Stimulated activated CD8-positive, alpha-beta memory T cell treated with anti-CD3 and anti-CD28 coated beads, Interleukin-2, amount 100 ng/mL, for 1 hour (primary cell): ENCODE measurements at places on chromosomes 13 and 19.

DNA sequence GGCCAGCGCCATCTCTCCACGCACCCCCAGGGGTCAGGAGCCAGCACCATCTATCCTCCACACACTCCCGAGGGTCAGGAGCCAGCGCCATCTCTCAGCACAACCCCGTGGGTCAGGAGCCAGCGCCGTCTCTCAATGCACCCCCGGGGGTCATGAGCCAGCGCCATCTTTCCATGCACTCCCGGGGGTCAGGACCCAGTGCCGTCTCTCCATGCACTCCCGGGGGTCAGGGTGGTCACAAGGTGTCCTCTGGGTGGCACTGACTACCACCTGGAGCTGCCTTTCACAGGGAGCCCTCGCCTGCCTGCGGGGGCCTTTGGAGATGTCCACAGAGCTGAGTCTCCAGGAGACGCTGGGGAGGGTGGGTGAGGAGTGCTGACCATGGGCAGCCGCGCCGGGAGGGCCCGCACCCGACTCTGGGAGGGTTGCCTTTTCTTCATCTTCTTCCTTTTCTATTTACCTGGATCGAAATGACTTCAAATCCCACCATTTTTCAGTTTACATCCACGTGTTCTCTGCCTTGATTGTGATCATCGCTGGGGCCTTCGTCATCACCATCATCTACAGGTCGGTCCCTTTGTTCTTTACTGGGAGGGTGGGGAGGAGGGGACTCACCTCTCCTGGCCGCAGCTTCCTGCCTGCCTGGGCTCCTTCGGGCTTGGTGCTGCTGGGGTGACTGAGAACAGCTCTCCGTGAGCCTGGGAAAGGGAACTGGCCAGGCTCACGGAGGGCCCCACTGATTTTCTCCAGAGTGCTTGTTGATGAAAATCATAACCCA lies 19.1 kb downstream of the TEX29 start:
- DNase-seq: no peak

- no peak for DNase-seq
Observed at GRCh38 chr13:67075239-67075638, 154.9 kb downstream of the PCDH9 start.

- DNase-seq: no peak
Observed at GRCh38 chr19:38219221-38219620, 4.8 kb downstream of the DPF1 start.

- no peak for DNase-seq
Observed at GRCh38 chr13:23619068-23619855, 49.0 kb downstream of the TNFRSF19 start.

DNA sequence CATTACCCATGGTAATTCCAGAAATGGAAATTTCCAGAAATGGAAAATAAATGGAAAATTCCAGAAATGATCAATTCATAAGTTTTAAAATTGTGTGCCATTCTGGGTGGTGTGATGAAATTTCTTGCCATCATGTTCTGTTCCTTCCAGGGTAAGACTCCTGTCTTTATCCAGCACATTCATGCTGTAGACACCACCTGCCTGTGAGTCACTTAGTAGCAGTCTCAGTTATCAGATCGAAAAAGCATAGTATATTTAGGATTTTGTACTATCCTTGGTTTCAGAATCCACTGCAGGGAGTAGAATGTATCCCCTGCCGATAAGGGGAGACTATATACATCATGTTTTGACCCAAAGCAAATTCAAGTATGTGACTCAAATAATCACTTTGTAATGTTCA lies 26.7 kb upstream of the CSNK1A1L start:
- DNase-seq: no peak

GRCh38 chr13:20209948-20210347 lies 17.2 kb upstream of the GJB2 start:
- no peak for DNase-seq

- DNase-seq: no peak
Observed at GRCh38 chr13:58018865-58019264, 387.3 kb downstream of the PCDH17 start.

GRCh38 chr19:47227352-47228167 lies 3.4 kb downstream of the BBC3 start:
- no peak for DNase-seq

DNA sequence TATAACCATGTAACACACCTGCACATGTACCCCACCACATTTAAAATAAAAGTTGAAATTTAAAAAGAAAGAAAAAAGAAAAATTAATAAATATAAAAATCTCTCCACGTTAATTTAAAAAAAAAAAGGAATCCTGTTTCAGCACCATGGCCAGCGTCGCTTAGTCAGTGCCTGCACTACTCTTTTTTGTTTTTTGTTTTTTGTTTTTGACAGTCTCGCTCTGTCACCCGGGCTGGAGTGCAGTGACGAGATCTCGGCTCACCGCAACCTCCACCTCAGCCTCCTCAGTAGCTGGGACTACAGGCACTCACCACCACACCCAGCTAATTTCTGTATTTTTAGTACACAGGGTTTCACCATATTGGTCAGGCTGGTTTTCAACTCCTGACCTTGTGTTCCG lies 835.9 kb downstream of the UQCRFS1 start:
- DNase-seq: no peak

DNA sequence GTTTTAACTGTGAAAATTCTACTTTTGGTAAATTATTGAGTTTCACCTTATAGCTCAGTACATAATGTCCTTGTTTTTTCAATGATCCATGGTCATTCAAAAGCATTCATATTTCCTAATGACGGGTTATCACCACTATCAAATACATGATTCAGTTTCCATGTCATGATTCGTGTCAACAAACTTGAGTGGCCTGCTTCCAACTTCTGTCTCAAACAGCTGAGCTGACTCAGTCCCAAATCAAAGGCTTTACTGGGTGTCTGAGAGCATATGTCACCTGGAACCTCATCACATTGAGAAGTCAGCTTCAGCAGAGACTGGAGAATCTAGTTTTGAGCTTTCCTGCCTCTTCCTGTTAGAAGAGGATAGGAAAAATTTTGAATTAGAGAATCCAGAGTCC lies 40.3 kb upstream of the SGCG start:
- no peak for DNase-seq

GRCh38 chr13:20495087-20496023 lies 30.3 kb downstream of the CRYL1 start:
- peak; percentile 23 for DNase-seq

- no peak for DNase-seq
Observed at GRCh38 chr19:11096210-11096841, 7.1 kb downstream of the LDLR start.

GRCh38 chr19:3471954-3472655 lies 8.2 kb downstream of the SMIM24 start:
- peak; percentile 14 for DNase-seq

DNA sequence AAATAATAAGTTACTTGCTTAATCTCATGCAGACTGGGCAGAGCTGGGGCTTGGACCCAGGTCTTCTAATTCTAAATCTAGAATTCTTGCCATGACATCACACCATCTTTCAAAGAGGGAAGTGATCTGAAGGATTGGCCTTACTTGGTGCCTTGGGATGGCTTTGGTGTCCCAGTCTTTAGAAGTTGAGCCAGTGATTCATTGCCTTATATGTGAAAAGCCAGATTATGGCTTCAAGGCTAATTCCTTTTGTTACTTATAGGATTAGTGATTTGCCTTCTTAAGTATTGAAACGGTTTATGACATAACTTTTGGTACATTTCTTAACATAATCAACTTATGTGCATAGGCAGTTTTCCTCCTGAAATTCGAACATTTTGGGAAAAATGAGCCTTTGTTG lies 14.9 kb downstream of the COG3 start:
- no peak for DNase-seq

- DNase-seq: no peak
Observed at GRCh38 chr13:73741742-73742141, 392.5 kb downstream of the KLF12 start.

DNA sequence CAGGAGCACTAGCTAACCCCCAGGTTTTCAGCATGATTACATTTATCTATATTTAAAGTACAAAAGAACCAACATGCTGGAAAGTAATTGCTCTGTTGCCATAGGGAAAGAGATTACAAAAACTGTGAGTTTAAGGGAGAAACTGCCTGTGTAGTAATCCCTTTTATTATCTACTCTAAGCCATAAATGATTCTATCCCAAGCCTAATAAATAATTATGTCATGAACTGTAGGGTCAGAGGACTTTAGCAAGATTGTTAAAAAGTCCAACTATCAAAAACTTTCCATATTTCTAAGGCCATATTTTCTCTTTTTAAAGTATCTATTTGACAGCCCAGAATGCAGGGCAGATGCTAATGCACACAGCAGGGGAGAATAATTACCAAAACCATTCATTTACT lies 573.8 kb upstream of the MIR17HG start:
- DNase-seq: no peak

- DNase-seq: no peak
Observed at GRCh38 chr19:13102666-13103580, at the start of gene LYL1. LYL1 (minus strand) TSS chr19:13102858; CDS start chr19:13101171, 1,687 bp downstream.

- no peak for DNase-seq
Observed at GRCh38 chr13:48317511-48318376, 14.2 kb downstream of the RB1 start.

DNA sequence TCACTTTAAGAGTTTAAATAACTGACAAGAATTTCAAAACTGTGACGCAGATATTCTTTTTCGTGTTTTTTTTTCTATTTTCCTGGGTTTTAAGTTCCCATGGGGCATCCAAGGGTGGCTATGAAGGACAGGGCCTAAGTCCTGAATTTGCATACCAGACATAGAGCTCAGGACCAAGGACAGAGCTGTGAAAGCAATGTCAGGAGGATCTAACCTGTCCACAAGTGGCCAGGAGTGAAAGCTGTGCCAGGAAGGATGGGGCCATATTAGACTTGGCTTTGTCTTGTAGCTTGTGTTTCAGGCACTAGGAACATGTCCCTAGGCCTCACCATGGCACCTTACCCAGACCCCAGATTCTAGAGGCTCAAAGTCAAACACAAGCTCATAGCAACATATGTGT lies 289.4 kb upstream of the MIR17HG start:
- no peak for DNase-seq

DNA sequence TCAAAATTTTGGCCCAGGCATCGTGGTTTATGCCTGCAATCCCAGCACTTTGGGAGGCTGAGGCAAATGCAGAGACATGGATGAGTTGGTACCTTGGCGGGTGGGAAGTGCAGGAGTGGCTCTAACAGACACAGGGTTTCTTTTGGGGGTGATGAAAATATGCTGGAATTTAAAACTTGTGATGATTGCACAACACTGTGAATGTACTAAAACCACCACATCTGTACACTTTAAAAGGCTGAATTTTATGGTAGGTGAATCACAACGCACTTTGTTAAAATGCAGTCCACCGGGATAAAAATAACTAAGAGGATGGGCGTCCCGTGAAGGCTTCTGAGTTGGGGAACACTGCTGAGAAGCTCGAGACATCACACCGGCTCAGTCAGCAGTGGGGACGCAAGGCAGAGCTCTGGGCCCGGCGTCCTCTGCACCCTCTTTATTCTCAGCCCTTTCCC lies 47.1 kb downstream of the MLLT1 start:
- no peak for DNase-seq

GRCh38 chr19:926589-927350 lies 935 bp downstream of the ARID3A start:
- no peak for DNase-seq

DNA sequence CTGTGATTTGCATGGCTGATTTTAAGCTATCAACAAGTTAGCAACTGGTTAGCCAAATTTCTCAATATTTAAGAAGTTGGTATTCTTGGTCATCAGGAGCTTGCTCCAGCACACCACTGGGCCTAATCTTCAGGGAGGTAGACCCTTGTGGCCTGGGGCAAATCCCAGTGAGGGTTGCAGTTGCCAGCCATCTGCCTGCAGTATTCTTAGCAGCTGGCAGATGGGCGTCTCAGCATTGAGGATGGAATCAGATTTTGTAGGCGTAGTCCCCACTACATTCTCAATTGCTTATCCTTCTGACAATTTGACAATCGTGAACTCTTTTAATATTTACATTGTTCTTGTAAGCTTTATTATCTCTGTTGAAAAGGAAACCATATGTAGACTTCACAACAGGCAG lies 1266.2 kb downstream of the SLITRK5 start:
- DNase-seq: no peak

- DNase-seq: no peak
Observed at GRCh38 chr13:98927951-98928927, 49.6 kb downstream of the DOCK9 start.

DNA sequence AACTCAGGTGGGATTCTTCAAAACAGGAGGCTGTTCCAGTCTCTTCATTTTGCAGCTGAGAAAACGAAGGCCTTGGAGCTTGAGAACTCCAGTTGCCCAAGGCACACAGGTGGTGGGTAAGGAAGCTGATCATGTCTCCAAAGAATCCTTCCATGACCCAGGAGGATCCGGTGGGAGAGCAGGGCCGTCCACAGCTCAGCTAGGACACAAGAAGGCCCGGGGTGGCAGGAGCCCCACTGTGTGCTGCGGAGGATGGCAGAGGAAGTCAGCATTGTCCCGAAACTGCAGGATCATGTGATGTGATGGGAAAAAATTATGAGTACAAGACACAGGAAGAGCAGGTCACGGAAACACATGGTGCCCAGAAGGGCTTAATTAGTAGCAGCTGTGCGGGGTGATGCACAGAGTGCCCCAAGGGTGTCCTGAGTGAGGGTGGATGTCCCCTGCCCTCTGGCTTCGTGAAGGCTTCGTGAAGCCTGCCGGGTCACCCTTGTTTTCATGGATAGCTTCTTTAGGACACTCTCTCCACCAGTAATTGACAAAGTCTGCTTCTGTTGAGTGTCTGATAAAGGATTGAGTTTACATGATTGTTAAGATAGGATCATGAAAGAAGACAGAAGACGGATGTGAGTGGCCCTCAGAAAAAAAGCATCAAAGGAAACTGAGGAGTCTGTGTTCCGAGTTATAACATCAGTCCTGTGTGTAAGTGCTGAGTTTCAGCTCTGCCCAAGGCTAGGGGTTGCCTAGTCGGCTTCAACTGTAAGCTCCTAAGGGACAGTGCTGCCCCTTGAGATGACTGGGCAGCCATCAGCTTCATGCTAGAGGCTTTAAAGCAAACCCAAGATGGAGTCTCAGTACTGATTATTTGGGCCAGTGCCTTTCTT lies 33.8 kb upstream of the SACS start:
- DNase-seq: no peak

DNA sequence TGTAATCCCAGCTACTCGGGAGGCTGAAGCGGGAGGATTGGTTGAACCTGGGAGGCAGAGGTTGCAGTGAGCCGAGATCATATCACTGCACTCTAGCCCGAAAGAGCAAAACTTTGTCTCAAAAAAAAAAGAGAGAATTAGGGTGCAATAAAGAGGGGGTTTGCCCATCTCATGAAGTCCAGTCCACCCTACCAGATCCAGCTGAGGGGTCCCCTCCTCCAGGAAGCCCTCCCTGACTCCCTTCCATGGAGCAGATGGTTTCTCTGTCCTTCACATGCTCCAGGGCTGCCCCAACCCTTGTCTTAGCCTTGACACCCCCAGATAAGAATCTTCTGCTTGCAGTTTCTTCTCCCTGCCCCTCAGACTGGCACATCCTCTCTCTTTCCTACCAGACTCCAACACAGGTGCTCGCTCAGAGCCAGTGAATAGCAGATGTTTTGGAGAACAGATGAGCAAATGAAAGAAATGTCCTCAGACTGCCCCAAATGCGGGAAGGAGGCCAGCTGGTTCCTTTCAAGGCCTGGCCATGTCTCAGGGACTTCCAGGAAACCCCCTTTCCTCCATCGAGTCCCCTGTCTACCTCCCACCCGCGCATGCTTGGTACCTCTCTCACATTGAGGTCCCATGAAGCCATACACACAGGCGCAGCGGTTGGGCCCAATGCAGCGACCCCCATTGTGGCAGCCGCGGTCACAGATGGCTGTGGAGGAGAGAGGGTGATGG lies 5.0 kb downstream of the FBN3 start:
- no peak for DNase-seq

GRCh38 chr19:18488403-18488723 lies 33.5 kb downstream of the ELL start:
- no peak for DNase-seq
